ENCODE measurements at places on chromosomes 3 and 15.
A peak's percentile ranks its signal among the peaks of the same experiment; 100 is the strongest.

- no peak for DNase-seq
Observed at GRCh38 chr15:65956307-65956706, 87.0 kb downstream of the RAB11A start.

- DNase-seq = no peak
Observed at GRCh38 chr3:9452417-9452816, 55.0 kb downstream of the SETD5 start.

- DNase-seq = peak; percentile 73
Observed at GRCh38 chr15:96896766-96897165, 566.3 kb downstream of the NR2F2 start.

DNA sequence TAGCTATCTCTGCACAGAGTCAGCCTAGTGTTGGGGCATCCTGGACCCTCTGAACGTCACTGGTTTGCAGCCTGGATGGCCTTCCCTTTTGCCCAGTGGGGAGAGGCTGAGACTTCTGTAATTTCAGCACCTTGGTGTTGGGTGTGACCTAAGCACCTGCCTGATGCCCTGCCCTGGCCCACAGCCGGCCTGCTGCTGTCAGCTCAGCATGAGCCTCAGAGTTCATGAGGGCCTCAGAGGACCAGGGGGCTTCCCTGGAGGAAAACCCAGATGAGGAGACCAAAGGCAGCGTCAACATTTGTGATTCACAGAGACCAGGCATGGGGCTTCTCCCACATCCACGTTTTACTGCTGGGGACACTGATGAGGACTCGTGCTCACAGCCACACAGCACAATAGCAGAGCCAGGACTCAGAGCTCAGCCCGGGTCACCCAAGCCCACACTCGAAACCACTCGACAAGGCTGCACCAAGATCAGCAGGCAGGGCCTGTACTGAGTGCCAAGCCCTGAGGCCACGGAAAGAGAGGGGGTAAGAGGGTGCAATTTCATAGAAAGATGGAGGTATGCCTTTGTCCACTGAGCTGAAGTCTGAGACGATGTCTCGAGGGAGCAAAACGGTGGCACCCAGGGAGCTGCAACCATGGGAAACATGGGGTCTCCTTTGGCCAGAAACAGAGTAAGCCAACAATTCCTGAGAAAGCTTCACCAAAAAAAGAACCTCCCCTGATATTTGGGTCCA, 9.9 kb upstream of the GP9 start:
- no peak for DNase-seq

DNA sequence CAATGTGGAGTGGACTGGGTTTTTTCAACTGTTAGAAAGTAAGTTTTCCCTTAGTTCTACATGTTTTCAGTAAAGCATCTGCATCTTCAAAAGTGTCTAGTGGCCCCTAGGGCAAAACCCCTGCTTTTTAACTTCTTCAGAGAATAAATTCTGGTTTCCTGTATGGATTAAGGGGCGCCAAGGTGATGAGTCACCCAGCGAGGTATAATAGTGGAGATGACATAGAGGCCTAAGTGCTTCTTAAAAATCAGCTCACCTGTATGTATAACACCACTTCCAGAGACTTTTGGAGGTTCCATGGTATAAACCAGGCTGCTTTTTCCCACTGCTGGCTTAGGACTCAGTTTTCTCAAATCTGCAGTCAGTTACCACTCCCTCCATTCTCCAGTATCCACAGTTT, 68.9 kb downstream of the SYN2 start:
- no peak for DNase-seq

- DNase-seq = no peak
Observed at GRCh38 chr15:29911705-29912104, 89.4 kb upstream of the TJP1 start.

DNA sequence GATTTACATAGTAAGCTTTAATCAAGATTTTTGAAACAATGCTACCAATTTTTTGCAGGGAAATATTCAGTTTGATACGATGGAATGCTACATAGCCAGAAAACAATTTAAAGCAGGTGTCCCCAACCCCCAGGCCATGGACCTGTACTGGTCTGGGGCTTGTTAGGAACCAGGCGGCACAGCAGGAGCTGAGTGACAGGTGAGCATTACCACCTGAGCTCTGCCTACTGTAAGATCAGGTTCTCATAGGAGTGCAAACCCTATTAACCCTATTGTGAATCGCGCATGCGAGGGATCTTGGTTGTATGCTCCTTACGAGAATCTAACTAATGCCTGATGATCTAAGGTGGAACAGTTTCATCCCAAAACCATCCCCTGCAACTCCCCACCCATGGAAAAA, 322.6 kb upstream of the NECTIN3 start:
- DNase-seq = no peak

- no peak for DNase-seq
Observed at GRCh38 chr15:43922021-43922420, 95.2 kb downstream of the WDR76 start.

GRCh38 chr15:41690636-41691035, 30.4 kb downstream of the MGA start:
- DNase-seq = no peak

DNA sequence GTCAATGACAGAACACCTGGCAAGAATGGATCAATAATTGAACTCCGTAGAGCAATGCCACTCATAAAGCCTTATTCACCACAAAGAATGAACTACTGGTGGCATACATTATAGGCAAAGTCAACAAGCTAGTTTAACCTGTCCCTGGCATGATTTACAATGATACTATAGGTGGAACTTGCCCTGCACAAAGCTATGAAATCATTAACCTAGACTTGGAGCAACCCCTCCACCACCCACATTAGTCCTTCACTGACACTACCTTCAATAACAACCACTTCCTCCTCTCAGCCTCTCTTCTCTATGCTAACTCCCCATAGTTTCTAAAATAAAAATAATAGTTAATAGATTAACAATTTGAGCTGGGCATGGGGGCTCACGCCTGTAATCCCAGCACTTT, 54.4 kb downstream of the ACAP2 start:
- DNase-seq = no peak

- peak; percentile 77 for DNase-seq
Observed at GRCh38 chr3:37457378-37458065, 283.1 kb upstream of the LRRFIP2 start.

DNA sequence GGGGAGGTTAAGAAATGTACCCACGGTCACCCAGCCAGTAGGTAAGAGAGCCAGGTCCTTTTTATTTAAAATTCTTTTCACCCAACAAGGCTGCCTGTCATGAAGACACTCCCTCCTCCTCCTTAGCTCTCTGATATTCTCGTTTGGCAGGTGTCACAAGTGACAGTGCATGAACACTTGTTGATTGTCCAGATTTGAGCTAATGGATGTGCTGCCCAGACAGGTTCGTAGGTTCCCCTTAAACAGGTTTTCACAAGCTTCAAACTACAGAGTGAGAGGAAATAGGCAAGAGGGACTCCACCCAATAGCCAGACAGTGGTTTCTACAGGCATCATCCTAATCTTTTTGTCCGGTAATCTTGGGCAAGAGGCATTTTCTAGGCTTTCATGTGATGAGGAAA, 32.2 kb downstream of the ATP13A4 start:
- no peak for DNase-seq

GRCh38 chr15:35737441-35737840, 191.5 kb upstream of the DPH6 start:
- no peak for DNase-seq

- no peak for DNase-seq
Observed at GRCh38 chr3:169999433-169999832, 32.8 kb downstream of the SEC62 start.

GRCh38 chr15:36483409-36483808, 96.0 kb upstream of the CDIN1 start:
- DNase-seq = no peak

- no peak for DNase-seq
Observed at GRCh38 chr15:68962465-68962864, 32.1 kb downstream of the SPESP1 start.

GRCh38 chr3:16106050-16106449, 68.4 kb upstream of the GALNT15 start:
- DNase-seq = no peak

GRCh38 chr15:66715181-66715624, 13.2 kb downstream of the SMAD6 start:
- DNase-seq = no peak

- DNase-seq = no peak
Observed at GRCh38 chr15:90711418-90711824, 5.7 kb upstream of the BLM start.

GRCh38 chr15:87954793-87955192, 301.7 kb downstream of the NTRK3 start:
- DNase-seq = no peak

DNA sequence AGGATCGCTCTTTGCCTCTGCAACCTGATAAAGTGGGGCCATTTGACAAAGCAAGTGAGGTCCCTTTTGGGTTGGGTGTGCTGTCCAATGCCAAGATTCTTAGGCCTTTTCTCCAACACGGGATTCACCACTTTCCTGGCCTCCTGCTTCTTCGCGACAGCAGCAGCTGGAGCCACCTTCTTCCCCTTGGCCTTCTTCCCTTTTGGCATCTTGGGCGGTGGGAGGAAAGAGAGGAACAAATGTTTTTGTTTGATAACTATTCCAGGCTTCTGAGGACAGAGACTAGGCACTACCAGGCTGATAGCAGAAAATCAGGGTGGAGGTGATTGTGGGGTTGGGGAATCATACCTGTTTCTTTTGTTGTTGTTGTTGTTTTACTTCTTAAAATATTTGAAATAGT, 30.0 kb upstream of the FAM81A start:
- DNase-seq = no peak

- DNase-seq = peak; percentile 56
Observed at GRCh38 chr3:44976002-44976815, at the start of the genes EXOSC7 and ZDHHC3. EXOSC7 (plus strand) TSS chr3:44976244; CDS start chr3:44976278, 34 bp downstream. ZDHHC3 (minus strand) TSS chr3:44976174; CDS start chr3:44959436, 16,738 bp downstream.

- no peak for DNase-seq
Observed at GRCh38 chr3:144259267-144259666, 287.6 kb downstream of the DIPK2A start.

- no peak for DNase-seq
Observed at GRCh38 chr15:68114356-68114755, 60.2 kb downstream of the PIAS1 start.

DNA sequence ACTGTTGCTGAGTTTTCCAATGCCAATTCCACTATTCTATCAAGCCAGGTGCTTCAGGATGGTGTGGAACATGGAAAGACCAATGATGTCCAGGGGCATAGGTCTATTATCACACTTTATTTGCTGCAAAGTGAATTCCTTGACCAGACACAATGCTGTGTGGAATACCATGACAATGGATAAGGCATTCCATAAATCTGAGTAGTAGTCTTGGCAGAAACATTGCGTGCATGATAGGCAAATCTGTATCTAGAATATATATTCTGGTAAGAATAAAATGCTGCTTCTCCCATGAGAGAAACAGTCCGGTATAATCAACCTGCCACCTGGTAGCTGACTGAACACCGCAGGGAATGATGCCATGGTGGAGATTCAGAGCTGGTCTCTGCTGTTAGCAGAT, 70.0 kb upstream of the ALDH1A3 start:
- no peak for DNase-seq

GRCh38 chr3:99332718-99333117, 305.7 kb upstream of the COL8A1 start:
- no peak for DNase-seq

DNA sequence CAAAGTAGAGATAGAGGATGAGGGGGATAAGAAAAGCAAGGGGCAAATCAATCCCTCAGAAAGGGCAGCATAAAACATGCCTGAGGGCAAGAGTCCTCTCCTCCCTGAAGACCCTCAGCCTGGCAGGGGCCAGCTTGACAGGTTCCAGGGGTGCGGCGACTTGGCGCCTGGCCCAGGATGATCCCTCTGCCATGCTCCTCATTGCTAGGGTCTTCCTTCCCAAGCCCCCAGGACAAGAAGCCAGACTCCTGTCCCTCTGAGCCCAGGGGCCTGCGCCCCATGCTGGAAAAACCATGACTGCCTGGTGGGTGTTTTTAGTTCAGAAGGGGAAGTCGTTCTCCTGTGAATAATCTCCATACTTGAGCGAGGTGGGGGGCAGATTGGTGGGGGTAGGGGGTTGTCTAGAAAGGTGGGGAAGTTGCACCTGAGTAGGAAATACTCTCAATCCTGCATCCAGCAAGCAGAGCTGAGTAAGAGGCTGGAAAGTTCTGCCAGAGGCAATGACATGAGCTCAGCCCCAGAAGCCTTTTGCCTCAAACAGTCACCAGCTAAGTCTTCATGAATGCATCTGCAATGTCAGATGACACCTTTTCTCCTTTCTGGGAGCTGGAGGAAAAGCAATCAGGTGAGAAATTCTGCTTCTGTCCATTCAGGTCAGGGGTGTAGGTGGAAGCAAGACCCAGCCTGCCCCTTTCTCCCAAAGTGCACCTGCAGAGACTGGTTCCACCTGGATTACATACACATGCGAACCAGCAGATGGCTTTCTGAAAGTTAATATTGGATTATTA, 18.3 kb downstream of the SLC12A8 start:
- no peak for DNase-seq

DNA sequence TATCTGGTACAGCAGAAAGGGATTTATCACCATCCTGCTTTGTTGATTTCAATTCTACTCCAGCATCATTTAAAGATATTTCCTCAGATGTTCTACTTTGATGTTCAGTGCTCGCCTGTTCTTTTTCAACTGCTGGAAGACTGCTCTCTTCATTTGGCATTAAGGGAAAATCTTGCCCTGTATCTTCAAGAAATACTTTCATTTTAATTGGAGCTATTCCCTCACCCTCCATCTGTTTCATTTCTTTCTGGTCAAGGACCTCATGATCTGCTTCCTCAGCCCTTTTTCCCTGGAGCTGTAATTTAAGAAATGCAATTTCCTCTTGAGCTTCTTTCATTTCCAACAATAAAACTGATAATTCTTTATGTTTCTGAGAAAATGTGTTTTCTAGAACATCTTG, 37.8 kb upstream of the HCLS1 start:
- DNase-seq = no peak

DNA sequence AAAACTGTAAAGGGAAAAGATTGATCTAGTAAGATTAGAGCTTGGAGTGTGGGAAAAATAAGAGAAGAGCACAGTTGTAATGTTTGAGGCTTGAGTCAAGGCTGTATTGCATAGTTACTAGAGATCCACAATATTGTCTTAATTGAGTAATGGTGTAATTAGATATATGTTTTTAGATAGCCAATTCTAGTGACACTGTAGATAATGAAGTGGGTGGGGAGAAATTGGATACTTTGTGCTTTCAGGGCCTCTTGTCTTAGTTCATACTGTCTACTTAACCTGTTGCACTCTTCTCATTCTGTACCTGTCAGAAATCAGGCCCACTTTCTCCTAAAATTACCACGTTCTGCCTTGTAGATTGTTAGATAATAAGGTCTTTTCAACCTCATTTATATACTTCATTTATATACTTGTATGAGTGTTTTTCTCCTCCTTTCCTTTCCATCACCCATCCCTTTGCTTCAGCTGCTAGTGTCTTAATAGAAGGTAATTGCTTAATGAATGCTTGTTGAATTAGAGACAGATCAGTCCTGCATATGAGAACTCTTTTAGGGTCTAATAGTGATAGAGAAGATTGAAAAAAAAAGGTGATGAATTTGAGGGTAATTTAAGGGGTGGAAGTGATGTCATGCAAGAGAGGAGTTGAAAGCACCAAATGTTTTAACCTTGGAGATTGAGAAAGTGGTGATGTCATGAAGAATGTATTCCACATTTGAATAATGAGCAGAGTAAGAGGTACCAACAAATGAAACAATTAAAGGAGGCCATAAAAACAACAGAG, 32.0 kb downstream of the PIK3CA start:
- DNase-seq = no peak

- DNase-seq = no peak
Observed at GRCh38 chr15:28881170-28881569, 4.6 kb upstream of the APBA2 start.
